CD4-positive, alpha-beta T cell treated with Interleukin-6 for 4 hours (primary cell): ENCODE measurements at places on chromosomes 11 and 22.

DNA sequence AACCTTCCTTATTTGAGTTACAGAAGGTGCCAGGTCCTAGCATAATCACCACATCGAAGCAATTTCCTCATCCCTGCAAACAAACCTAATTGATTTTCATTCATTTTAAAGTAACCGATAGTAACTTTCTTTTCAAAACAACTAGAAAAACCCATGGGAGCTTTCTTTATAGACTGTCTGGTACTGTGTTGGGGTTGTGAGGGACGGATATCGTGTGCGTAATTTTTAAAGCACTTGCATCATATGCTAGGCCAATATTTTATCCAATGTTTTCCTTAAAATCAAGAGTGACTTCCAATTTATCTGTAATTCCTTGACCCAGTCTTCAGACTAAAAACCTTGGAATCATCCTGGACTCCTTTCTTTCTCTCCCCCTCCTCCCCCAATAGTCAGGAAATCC is 271.5 kb upstream of the SESN3 start:
- DNase-seq, result no peak

GRCh38 chr11:67584205-67584880 is 731 bp downstream of the GSTP1 start:
- peak; percentile 32 for DNase-seq

DNA sequence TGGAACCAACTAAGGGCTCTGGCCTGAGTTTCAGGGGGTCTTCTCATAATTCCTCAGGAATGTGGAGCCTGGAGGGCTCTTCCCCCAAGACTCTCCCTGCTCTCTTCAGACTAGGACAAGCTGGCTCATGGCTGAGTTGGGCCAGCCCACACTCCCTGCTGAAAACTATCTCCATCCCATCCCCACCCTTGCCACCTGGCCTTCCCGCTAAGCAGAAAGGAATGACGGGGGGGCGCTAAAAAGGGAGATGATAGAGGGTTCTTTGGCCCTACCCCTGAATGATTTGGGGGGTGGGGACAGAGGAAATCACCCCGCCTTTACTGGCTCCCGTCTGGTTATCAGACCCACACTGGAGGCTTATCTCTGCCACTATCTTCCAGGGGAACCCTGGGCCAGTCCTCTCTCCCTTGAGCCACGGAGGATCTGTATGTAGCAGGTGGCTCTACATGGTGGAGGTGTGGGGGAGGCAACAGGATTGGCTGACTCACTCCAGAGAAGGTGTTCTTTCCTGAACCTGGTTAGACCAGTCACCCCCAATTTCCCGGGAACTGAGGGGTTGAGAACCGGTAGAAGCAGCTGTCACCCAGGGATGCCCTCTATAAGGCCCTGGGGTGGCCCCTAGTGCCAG is 5.7 kb downstream of the SMTN start:
- no peak for DNase-seq

DNA sequence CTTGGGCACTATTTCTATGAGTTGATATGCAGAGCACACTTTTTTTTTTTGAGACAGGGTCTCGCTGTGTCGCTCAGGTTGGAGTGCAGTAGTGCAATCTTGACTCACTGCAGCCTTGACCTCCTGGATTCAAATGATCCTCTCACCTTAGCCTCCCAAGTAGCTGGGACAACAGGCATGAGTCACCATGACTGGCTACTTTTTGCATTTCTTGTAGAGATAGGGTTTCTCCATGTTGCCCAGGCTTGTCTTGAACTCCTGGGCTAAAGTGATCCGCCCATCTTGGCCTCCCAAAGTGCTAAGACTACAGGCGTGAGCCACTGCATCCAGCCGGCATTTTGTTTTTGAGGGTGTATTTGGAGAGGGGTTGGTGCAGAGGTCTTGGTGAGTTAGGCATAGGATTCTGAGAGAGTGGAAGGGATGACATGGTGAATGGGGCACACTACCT is 29.9 kb upstream of the MTCH2 start:
- DNase-seq, result no peak

DNA sequence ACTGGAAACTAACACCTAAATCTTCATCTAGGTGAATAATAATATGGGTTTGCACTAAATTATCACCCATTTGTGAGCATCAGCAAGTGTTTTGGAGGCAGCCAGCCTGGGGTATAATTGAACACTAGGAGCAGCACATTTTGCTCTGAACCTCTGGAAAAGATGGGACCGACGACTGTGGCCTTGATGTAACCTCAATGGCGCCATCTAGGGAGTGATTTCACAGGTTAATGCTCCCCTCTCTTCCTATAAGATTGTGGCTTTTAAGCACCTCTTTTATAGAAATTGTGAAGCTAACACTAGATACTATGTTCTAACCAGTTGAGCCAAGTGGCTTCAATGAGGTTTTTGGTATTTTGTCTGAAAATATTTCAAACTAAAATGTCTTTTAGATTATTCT is 203.7 kb downstream of the NELL1 start:
- DNase-seq, result no peak

- DNase-seq, result no peak
Measured at GRCh38 chr22:19060356-19061009, 61.7 kb downstream of the DGCR2 start.

- DNase-seq, result no peak
Measured at GRCh38 chr11:117629146-117629545, 167.9 kb downstream of the DSCAML1 start.

DNA sequence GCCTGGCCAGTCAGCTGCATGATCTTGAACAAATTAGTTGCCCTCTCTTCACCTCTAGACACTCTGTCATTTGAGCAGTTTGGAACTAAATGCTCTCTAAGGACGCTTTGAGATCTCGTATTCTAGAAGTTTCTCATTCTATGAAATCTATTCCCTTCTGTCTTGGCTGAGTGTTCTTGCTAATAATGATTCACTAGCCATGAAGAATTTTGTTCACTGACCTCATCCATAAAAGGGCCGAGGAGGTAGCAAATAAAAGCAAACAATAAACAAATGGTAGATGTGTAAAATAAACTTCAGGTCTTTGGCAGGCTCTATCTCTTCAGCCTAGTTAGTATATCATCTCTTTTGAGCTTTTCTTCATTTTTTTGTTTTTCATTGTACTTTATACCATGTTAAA is 76.6 kb downstream of the USP35 start:
- DNase-seq, result no peak

GRCh38 chr22:40509401-40510134 is 127.0 kb downstream of the MRTFA start:
- no peak for DNase-seq

DNA sequence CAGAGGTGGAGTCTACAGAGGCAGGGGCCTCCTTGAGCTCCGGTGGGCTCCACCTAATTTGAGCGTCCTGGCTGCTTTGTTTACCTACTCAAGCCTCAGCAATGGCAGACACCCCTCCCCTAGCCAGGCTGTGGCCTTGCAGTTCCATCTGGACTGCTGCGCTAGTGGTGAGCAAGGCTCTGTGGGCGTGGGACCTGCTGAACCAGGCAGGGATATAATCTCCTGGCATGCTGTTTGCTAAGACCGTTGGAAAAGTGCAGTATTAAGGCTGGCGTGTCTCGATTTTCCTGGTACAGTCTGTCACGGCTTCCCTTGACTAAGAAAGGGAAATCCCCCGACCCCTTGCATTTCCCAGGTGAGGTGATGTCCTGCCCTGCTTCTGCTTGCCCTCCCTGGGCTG is 77.7 kb downstream of the GDPD4 start:
- DNase-seq, result no peak

DNA sequence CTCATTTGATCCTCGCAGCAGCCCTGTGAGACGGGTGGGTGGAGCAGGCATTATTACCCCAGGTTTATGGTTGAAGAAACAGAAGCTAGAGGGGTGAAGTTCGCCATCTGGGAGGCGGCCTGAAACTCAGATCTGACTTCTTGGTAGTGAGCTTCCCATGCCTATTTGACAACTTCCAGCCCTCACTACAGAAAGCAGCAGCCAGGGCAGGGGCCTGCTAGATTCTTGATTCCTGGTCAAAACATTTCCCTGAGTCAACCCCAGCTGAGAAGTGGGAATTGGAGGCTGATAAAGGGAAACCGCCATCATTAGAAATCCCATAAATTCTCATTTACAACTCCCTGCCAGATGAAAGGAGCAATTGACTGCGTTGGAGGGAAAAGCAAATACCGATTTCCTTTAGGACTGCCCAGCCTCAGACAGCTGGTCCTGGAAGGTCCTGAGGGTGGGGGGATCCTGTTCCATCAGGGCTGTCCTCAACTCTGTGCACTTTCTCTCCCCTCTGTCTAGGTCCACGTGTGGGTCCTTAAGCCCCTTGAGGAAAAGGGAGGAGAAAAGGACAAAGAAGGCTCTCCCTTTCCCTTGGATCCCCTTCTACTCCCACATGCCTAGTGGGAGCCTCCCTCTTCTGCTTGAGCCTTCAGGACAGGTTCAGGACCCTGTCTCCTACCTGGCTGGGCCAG is 10.2 kb upstream of the NECTIN1 start:
- DNase-seq, result no peak

DNA sequence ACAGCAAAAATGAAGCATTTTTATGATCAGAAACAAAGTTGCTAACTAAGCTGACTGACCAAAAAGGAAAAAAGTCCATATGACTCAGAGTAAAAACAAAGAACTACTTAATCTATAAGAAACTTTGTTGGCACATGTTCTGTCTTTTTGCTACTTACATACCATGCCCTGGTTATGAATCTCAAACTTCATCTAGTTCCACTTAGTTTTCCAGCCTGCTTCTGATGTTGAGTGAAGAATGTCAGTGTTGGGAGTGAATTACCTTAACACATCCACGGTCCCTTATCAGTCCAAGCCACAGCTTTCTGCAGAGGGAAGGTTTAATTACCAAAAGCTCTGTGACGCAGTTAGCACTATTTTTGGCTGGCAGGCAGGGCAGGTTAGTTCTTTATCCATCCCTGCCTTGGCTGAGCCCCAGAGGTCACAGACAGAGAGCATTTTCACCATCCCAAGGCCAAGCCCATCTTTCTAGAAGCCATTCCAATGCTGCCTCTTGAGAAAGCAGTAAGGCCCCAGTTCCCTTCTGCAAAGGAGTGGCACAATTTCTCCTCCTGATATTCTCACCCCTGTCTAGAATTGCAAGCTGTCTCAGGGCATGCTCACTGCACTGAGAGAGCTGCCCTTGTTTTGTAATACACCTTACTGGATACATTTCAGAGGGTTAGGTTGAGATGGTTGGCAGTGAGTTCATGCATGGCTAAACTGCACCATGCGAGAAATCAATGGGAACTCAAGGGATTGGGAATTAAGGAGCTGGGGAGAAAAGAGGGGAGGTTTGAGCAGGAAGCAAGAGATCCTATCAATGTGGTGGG is 67.1 kb downstream of the SLC1A2 start:
- no peak for DNase-seq

GRCh38 chr11:66277471-66278362 is at the start of gene CNIH2:
Gene CNIH2 (plus strand): TSS chr11:66278175. CDS start chr11:66278457, 282 bp downstream.
- DNase-seq, result peak; percentile 67

GRCh38 chr22:42202669-42203068 is 67.8 kb downstream of the TCF20 start:
- peak; percentile 67 for DNase-seq

DNA sequence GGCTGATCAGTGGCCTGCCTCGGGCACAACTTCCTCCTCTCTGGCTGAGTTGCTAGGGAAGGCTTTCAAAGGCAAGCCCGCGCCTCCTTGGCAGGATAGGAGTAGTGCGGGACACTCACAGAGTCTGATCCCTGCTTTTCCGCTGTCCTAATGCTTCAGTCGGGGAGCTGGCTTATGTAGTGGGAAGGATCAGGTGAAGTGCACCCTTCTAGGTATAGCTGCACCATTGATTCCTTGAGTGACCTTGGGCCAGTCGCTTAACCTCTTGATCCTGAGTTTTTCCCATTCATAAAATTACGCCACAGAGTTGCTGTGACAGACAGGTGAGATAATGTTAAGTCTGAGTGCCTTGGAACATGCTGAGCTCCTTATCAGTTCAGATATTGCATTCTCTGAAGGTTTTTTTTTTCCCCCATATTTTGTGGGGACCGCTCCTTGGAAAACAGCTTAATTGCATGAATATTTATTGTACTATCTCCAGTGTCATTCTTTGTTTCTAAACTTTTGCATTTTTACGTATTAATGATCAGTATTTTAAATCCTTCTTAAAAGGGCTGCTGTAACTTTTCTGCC is 961 bp downstream of the IPO7 start:
- DNase-seq, result peak; percentile 16

- no peak for DNase-seq
Measured at GRCh38 chr11:122020902-122021301, 95.1 kb downstream of the BLID start.

DNA sequence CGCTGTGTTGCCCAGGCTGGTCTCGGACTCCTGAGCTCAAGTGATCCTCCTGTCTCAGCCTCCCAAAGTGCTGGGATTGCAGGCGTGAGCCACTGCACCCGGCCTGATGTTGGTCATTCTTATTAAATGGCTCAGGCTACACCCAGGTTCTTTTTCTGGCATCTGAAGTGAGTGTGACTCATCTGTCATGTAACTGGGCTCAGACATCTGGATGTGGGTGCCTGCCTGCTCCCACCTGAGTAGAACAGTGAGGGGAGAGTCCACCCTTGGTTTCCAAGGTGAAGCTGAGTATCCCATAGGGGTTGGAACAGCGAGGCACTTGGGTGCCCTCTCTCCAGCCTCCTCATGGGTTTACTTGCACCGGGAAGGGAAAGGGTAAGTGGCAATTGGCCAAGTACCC is 36.7 kb upstream of the EIF3D start:
- no peak for DNase-seq

DNA sequence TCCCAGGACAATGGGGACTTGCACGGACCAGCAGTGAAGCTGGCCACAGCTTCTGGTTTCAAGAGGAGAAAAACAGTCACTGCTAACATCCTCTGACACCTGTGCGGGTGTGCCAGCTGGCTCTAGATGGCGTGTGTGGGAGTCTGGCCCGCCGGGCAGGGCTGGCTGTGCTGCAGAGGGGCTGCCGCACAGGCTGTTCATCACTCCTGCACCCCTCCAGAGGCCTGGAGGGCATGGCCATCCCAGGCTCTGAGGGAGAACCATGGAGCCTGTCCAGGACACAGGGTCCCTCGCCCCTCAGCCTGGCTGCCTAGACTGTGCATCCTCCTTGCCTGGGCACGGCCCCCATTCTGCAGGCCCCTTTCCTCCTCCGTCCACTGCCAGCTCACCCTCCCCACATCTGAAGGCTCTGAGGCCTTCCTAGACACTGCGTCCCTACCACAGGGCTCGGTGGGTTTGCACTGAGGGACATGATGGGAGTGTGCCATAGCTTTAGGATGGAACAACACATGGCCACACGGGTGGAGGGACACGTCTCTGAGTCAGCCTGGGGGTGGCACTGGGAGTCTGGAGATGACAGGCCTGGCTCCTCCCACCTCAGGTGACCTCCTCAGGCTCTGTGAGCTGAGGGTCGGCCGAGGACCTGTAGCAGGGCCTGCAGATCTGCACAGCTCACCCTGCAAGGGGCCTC is 42.1 kb upstream of the GNB1L start:
- DNase-seq, result peak; percentile 73

DNA sequence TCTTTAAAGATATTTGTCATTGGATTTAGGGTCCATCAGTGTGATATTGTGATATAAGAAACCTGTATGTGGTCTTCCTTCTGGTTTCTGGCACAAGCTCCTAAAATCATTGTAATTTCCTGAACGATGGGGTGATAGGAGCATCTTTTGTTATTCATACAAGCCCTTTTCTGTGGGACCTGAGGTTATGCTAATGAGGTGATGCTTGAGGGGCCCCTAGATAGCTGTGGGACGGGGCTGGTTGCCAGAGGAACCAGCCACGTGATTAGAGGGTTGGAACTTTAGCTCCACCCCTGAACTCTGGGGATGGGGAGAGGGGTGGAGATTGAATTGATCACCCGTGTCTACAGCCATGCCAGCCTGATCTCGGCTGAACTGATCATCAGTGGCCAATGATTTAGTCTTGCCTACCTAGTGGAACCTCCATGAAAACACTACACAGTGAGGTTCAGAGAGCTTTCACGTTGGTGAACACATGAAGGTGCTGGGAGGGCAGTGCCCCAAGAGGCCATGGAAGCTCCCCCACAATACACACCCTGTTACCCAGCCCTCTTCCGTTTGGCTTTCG is 62.8 kb downstream of the BCR start:
- peak; percentile 81 for DNase-seq
